Thymus (tissue), 14 donors: ENCODE measurements at places on chromosomes 7 and 10. TPM values are rescaled to one million over a fixed set of nuclear protein-coding genes. Genes with fewer than 3 reads are reported as not detected.

The BMPER gene
- 1.0 TPM for total RNA-seq

The ABCB4 gene
- 0.71 TPM for total RNA-seq

- DNase-seq = no peak
- no peaks in the 10 kb centered on the region for H3K27me3 ChIP-seq
- no peaks in the 10 kb centered on the region for H3K4me1 ChIP-seq
- H3K36me3 ChIP-seq = no peaks in the 10 kb centered on the region
- H3K4me3 ChIP-seq = no peak overlapping the region
These were observed 139.3 kb downstream of the CXCL12 start for GRCh38 chr10:44245601-44245938.

- no peak for DNase-seq
- H3K27me3 ChIP-seq = peaks cover 15% of the 10 kb centered on the region
- H3K27ac ChIP-seq = no peak overlapping the region
- no peak overlapping the region for H3K4me3 ChIP-seq
- no peaks in the 10 kb centered on the region for H3K4me1 ChIP-seq
- H3K36me3 ChIP-seq = no peaks in the 10 kb centered on the region
These were observed 18.4 kb downstream of the PTPRN2 start for GRCh38 chr7:158568974-158569857.

GRCh38 chr10:67802767-67803538, 35.0 kb downstream of the DNAJC12 start:
- H3K4me1 ChIP-seq = no peaks in the 10 kb centered on the region
- no peak for DNase-seq
- no peak overlapping the region for H3K4me3 ChIP-seq
- no peaks in the 10 kb centered on the region for H3K27me3 ChIP-seq

GRCh38 chr7:32044739-32045138, 25.5 kb downstream of the PDE1C start:
- H3K27ac ChIP-seq = no peak overlapping the region
- H3K27me3 ChIP-seq = no peaks in the 10 kb centered on the region
- no peak for DNase-seq
- H3K36me3 ChIP-seq = no peaks in the 10 kb centered on the region

DNA sequence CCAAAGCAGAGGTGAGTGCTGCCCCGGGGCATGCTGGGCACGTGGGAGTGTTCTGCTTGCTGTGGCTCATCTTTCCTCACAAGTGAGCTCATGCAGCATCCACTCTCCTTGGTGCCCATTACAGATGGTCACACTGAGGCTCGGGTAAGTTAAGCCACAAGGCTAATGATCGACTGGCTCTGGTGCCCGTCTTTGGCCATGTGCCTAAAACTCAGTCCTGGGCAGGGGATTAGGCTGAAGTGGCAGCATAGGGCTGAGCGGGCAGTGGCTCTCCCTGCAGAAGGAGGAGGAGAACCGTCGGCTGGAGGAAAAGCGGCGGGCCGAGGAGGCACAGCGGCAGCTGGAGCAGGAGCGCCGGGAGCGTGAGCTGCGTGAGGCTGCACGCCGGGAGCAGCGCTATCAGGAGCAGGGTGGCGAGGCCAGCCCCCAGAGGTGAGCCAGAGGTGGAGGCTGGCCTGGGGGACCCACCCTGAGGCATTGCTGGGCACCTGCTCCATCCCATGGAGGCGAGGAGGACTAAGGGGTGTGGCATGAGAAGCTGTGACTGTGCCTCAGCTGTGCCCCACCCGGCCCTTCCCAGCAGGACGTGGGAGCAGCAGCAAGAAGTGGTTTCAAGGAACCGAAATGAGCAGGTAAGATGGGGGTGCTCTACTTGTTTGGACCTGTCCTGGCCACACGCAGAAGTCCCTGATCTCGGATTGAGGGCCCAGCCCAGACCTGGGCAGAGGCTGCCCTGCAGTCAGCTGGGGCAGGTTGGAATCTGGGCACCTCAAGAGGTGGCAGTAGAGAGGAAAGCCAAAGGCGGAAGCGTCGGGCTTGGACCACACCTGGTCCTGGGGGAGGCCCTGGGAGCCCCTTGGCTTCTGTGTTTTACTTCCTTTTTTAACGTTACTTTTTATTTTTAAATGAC, 7.3 kb downstream of the PGAM2 start:
- H3K4me1 ChIP-seq = peaks cover 3% of the 10 kb centered on the region
- H3K36me3 ChIP-seq = peaks cover 69% of the 10 kb centered on the region
- H3K27ac ChIP-seq = no peak overlapping the region
- H3K4me3 ChIP-seq = no peak overlapping the region

DNA sequence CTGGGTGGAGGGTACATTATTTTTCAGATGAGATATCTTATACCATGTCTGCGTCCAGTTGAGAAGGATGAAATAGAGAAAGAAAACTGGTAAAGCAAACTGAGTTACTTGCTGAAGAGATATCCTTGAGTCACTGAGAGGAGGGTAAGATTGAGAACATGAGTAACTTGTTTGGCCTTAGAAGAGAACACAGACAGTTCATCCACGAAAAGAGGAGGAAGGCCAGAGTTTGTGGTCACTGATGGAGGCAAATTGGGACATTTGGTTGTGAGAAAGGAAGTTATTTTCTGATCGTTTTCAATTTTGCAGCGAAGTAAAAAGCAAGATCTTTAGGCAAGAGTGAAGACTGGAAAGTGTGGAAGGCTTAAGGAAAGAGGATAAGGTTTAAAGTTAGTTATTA, 15.6 kb downstream of the MBL2 start:
- H3K27ac ChIP-seq = no peak overlapping the region
- H3K36me3 ChIP-seq = no peaks in the 10 kb centered on the region
- H3K4me1 ChIP-seq = peaks cover 13% of the 10 kb centered on the region

DNA sequence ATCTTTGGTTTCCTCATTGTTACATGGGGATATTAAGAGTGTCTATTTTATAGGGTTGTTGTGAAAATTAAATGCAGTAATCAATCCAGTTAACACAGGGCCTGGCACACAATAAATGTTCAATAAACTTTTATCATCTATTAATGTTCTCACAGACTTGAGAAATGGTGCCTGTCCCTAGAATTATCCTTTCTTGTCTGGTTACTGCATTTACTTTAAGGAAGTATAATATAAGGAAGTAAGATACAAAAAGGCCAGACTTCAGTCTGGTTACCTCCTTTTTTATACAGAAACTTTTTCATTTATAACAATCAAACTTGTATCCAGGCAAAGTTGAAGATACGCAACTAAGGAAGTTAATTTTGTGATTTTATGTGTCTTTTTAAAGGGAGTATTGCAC, 117.0 kb downstream of the LHFPL3 start:
- no peaks in the 10 kb centered on the region for H3K36me3 ChIP-seq
- H3K4me3 ChIP-seq = no peak overlapping the region
- H3K4me1 ChIP-seq = no peaks in the 10 kb centered on the region
- H3K27ac ChIP-seq = no peak overlapping the region
- no peak for DNase-seq
- no peaks in the 10 kb centered on the region for H3K27me3 ChIP-seq
